ENCODE measurements at places on chromosomes 7 and 10. TPM values are rescaled to one million over a fixed set of nuclear protein-coding genes. Genes with fewer than 3 reads are reported as not detected.

CDC14C gene
- total RNA-seq, result not detected

DBNL gene
- 68.5 TPM for total RNA-seq

ASB10 gene
- total RNA-seq, result not detected

TAS2R41 gene
- total RNA-seq, result not detected

FFAR4 gene
- total RNA-seq, result 0.08 TPM

TAS2R3 gene
- not detected for total RNA-seq

NUDT13 gene
- 2.6 TPM for total RNA-seq

DNAJB6 gene
- total RNA-seq, result 96.0 TPM

PLXNA4 gene
- 0.41 TPM for total RNA-seq

PRPS1L1 gene
- not detected for total RNA-seq

CH25H gene
- 0.39 TPM for total RNA-seq

CRYGN gene
- not detected for total RNA-seq

HTRA1 gene
- total RNA-seq, result 52.0 TPM

ADCYAP1R1 gene
- total RNA-seq, result not detected

PNLIPRP2 gene
- not detected for total RNA-seq

FAM107B gene
- total RNA-seq, result 105 TPM

MMRN2 gene
- 1.0 TPM for total RNA-seq

PLPP4 gene
- total RNA-seq, result 0.15 TPM

PDGFA gene
- total RNA-seq, result 28.9 TPM

GARS1 gene
- total RNA-seq, result 157 TPM

SPDYE16 gene
- total RNA-seq, result not detected

TACC2 gene
- 74.1 TPM for total RNA-seq

SFXN2 gene
- 4.1 TPM for total RNA-seq

MOGAT3 gene
- not detected for total RNA-seq

NEUROG3 gene
- total RNA-seq, result not detected

SLC26A5 gene
- total RNA-seq, result not detected

EVX1 gene
- total RNA-seq, result 0.13 TPM

BICC1 gene
- 17.1 TPM for total RNA-seq

TSPAN12 gene
- total RNA-seq, result 0.79 TPM

OGDHL gene
- total RNA-seq, result 0.29 TPM

PSD gene
- total RNA-seq, result 0.31 TPM

THNSL1 gene
- 4.8 TPM for total RNA-seq

TBXAS1 gene
- 15.8 TPM for total RNA-seq

GPNMB gene
- 3.6 TPM for total RNA-seq

GPR22 gene
- total RNA-seq, result not detected

HMX3 gene
- total RNA-seq, result not detected

USP6NL gene
- total RNA-seq, result 11.8 TPM

GPR15LG gene
- total RNA-seq, result not detected

Measured in A549 treated with Hydrocortisone at 1 μM for 4 hours (cell line).